ENCODE measurements at places on chromosomes 3 and 15.

- DNase-seq: no peak
Measured at GRCh38 chr15:50862553-50862952, 45.9 kb upstream of the AP4E1 start.

GRCh38 chr3:9750556-9751411 lies 1.0 kb downstream of the OGG1 start:
- no peak for DNase-seq

DNA sequence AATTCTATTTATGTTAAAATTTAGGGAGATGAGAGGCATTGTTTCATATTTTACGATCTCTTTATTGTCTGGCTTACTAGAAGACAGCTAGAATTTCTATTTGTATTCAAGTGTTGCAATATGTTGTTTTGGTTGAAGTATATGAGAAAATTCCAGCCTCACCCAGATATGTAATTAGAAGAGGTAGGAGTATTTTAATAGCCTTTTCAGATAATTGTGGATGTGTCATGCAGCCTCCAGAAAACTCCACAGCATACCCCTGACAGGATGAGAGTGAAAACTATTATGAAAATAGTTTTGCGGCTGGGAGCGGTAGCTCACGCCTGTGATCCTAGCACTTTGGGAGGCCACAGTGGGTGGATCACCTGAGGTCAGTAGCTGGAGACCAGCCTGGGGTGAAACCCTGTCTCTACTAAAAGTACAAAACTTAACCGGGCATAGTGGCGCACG lies 21.5 kb upstream of the USP3 start:
- no peak for DNase-seq

DNA sequence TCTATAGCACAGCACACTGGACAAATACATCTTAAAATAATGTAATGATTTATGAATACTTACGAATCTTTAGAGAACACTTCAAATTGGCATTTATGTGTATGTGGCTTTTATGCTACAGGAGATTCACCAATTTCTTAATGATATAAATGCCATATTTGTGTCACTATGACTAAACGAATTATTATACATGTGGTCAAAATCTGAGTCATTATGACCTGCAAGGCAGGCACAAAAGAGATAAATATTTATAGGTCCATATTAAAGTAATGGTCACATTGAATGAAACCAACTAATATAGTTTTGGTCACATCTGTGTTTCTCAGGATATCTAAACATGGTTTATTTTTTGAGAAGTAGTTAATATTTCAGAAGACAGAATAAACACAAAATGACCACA lies 232.3 kb upstream of the SEMA6D start:
- no peak for DNase-seq

DNA sequence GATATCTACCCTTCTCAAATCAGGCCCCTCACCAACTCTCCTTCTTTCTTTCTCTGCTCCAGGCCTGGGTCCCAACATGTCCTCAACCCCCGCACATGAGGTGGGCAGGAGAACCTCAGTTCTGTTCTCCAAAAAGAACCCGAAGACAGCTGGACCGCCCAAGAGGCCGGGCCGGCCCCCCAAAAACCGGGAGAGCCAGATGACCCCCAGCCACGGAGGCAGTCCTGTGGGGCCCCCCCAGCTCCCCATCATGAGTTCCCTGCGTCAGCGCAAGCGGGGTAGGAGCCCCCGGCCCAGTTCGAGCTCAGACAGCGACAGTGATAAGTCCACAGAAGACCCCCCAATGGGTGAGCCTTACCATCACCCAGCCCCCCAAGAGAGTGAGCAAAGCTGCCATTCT lies 5.6 kb upstream of the OGG1 start:
- DNase-seq: no peak

GRCh38 chr3:183833516-183833915 lies 8.1 kb upstream of the MAP6D1 start:
- DNase-seq: no peak

GRCh38 chr15:22925875-22926274 lies 54.3 kb downstream of the CYFIP1 start:
- no peak for DNase-seq

DNA sequence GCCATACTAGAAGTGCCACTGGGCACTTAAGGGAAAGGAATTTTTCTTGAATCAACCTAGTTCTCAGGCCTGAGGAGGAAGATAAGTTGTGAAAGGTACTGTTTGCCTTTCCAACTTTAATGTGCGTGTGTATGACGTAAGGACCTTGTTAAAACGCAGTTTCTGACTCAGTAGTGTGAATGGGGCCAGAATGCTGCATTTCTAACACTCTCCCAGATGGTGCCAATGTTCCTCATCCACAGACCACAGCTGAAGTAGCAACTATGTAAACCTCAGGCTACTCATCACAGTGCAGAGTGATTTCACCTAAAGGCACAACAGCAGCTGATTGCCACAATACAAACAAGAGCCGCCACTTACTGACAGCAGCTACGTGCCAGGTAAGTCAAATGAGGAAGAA lies 103.6 kb downstream of the OTOL1 start:
- no peak for DNase-seq

DNA sequence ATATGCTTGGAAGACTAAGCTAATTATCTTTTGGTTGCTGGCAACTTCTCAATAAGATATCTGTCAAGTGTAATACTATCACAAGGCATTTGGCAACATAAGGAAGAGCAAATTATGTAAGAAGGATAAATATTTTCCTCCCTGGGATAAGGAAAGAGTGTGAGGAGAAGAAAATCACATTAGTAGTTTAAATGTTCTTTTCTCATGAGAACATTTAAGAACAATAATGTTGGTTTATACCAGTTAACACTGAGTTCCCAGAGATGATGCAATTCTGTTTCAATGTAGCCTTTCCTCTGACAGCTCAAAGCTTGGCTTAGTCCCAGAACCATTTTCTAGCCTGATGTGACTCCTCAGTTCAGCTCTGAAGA lies 66.1 kb upstream of the NPHP3 start:
- no peak for DNase-seq

DNA sequence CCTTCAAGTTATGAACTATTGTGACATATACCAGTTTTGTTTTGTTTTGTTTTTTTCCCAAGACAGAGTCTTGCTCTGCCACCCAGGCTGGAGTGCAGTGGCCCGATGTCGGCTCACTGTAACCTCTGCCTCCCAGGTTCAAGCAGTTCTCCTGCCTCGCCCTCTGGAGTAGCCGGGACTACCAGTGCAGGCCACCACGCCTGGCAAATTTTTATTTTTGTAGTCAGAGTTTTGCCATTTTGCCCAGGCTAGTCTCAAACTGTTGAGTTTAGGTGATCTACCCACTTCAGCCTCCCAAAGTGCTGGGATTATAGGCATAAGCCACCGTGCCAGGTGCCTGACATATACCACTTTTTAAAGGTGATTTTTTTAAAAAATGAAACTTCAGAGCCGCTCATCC lies 74.6 kb downstream of the ARRDC4 start:
- no peak for DNase-seq

DNA sequence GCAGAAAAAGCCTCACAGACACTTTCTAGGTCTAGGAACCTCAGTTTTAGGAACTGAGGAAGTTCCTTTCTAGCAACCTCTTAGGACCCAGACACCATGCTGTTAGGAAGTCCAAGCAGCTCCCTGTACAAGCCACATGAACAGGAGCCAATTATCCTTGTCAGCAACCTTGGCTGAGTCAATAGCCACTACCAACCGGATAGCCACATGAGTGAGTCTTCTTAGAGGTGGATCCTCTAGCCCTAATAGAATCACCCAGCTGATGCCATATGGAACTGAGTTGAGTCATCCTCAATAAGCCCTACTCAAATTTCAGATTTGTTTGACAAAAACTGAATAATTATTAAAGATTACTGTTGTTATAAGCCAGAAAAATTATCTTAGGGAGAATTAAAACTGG lies 256.2 kb downstream of the NLGN1 start:
- DNase-seq: no peak

GRCh38 chr15:69848551-69849231 lies 249.0 kb downstream of the TLE3 start:
- no peak for DNase-seq

GRCh38 chr3:144957398-144958101 lies 985.9 kb downstream of the DIPK2A start:
- no peak for DNase-seq

GRCh38 chr15:26635105-26635504 lies 137.8 kb downstream of the GABRB3 start:
- no peak for DNase-seq

DNA sequence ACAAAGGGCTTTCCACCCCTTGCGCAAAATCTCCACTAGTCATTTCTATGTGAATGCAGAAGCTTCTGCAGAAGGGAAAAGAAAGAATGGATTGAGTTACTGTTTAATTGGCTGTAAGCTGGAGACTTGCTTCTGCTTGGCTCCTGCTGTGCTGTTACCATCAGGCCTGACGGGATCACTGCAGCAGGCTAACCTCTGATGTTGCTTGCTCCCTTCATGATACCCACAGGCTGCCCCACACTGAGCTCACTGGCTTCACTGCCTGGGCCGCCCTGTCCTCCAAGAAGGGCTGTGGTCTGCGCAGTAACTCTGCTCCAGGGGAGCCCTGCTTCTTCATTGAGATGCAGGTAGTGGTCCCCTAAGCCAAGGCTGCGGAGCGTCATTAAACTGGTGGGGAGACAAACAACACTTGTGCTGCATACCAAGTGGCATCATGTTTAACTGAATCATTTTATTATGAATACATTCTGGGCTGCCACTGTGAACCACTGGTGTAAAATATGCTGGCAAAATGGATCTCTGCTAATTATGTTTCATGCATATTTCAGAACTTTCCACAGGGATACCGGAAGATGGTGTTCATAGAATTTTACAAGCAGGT lies 78.6 kb downstream of the WDR49 start:
- DNase-seq: no peak

DNA sequence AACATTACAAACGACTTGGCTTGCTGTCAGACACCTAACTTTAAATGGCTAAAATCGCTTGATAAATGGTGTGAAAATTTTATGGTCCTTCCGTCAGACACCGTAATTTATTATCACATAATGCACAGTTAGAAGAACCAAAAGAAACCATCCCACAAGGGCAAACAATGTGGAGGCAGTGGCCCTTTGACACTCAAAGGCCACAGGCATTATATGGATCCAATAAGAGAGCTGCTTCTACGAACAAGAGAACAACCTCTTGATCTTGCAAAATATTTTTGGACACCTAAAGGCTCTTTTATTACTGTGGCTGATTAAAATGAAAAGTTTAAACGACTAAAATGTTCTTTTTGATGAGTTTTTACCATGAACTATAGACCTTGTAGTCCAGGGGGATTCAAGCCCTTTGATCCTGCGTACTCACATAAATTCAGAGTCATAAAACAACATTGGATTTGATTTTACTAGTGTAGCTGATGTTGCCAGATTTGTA lies 202.8 kb downstream of the FMN1 start:
- no peak for DNase-seq

DNA sequence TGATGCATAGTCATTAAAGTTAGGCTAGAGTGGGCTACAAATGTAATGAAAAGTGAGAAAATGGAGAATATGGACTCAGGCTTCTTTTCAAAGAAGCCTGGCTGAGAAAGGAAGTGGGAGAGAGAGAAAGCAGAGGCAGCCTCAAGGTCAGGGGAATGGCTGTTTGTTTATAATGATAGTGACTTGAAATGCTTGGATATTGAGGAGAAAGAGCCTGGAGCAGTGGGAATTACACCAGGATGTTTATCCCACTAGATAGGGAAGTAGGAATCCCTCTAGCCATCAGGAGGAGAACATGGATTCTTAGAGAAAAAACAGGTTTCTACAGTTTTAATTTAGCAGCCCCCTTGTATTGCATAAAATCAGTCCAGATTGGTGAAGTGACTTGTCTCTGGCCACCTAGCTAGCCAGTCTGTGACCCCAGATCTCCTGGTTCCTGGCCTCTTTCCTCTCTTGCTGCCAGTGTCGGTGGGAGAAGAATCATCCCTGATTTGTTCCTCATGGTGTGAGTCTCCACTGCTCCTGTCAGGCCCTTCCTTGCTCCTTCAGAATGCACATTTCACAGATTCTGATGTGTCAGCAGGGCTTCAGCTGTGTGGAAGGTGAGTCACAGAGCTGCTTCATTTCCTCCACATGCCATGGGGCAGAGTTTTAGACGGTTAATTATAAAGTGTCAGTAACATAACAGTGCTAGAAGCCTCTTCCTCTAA lies 32.9 kb downstream of the SEMA6D start:
- DNase-seq: no peak

DNA sequence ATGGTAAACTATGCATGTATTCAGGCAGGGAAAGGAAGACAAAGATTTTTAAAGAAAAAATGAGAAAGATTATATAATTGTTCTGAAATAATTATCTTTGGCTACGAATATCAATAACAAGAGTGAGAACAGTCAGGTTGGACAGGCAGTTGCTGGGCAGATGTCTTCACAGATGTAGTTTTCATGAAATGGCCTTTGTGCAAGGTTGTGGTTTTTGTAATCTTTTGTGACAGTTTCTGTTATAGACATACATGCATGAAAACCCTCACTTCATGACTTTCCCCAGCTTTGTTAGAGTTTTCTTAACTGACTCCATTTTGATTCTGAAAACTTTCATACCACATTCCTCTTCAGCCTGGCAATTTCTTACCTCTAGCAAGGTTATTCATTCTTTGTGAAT lies 34.9 kb upstream of the SLC25A36 start:
- DNase-seq: no peak

DNA sequence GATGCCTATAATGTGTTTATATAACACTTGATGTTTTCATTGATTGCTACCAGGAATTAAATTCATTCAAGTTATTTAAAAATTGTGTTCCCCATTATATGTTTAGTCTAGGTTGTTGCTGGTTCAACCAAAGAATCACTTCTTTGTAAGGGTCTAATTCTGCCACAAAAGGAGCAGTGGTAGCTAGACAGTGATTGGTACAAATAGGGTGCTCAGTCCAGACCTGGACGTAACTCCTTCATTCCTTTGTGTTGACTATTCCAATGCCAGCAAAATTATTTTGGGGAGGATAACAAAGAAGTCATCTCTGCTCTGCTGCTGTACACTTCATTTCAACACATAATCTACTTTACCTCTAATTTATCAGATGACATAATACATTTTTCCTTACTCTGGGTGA lies 1.2 kb downstream of the CHMP2B start:
- no peak for DNase-seq

DNA sequence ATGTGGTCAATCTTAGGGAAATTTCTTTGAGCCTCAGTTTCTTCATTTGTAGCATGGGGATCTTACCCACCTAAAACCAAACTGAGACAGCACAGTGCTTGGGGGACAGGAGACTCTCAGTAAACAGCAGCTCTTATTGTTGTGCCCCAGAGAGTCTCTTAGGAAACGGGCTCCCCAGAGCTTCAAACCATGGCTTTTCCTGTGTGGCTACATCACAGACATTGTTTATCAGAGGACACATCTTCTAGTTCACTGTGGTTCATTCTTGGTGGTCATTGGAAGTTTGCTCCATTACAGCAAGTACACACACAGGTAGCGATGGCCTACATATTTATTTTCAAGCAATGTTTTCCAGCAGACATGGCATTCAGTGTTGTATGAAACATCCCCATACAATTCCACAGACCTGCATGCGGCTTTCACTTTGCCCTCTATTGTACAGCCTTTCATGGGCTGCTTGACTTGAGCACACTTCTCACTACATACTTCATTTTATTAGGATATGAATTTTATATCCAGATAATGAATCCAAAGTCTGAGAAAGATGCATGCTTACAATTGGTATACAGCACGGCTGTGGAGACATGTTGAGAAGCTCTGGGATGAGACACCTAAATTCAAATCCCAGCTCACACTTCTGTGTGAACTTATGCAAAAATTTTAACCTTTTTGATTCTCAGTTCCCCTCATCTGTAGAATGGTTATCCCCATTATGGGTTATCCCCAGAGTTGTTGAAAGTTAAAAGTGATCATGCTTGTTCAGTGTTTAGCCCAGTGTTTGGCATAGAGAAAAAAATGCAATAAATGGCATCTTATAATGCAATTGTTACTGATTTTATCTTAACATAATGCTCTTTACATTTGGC lies 84.8 kb upstream of the ICE2 start:
- no peak for DNase-seq

GRCh38 chr15:60072826-60073465 lies 68.8 kb downstream of the FOXB1 start:
- DNase-seq: no peak
